Suprapubic skin (tissue), 4 donors: ENCODE measurements at places on chromosomes 3 and 15.

DNA sequence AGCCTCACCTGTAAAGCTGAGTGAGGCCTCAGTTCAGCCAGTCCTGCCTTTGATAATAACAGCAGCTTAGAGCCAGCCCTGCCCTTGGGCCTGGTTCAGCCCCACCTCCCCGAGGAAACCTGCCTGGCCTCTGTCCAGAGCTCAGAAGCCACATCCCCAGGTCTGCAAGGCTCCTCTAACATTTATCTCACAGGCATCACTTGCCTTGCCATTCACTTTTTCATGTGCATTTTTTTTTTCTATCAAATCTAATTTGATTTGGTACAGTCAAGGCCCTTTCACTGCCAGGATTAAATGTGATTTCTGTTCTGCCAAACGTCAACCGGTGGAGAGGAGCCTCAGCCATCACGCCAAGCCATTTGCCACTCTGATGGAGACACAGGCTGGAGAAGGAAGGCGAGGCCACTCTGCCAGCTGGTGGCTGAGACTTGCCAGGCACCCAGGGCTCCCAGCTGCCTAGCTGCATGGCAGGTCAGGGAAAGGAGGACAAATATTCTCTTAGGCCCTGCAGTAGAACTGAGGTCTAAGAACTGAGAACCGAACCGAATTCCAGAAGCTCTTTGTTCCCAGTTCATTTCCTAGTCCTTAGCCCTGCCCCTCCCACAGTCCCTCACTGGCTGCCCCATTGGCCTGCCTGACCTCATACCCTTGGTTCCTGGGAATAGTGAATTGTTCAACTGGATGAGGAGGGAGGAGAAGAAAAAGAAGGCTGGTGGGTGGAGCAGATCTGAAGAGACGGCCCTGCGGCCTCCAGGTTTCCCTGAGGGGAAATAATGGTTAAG, 76.4 kb downstream of the SPSB4 start:
- no peaks in the 10 kb centered on the region for H3K27me3 ChIP-seq
- H3K4me3 ChIP-seq, result no peak overlapping the region
- H3K27ac ChIP-seq, result no peak overlapping the region

- DNase-seq, result no peak
- no peak overlapping the region for H3K27ac ChIP-seq
- no peak overlapping the region for H3K4me3 ChIP-seq
- no peaks in the 10 kb centered on the region for H3K27me3 ChIP-seq
Observed at GRCh38 chr3:81592101-81592500, 169.3 kb downstream of the GBE1 start.

GRCh38 chr3:45590822-45591546, 3.6 kb upstream of the LIMD1 start:
- DNase-seq, result no peak
- H3K27ac ChIP-seq, result no peak overlapping the region
- H3K27me3 ChIP-seq, result no peaks in the 10 kb centered on the region
- no peak overlapping the region for H3K4me3 ChIP-seq

DNA sequence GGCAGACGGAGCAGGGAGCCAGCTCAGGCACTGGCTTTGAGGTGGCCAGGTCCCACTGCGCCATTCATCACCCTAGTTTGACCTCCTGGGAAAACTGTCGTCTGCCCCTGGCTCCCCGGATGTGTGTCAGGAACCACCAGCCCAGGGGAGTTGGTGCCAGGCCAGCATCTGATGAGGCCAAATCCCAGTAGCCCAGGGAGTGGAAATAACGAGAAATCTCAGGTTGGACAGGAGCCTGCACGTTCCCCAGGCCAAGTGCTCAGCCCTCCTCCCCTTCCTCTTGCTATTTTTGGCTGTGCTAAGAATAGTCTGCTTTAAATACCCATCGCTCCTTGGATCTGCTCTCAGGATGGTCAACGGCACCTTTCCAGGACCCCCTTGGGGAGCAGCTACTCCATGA, 93.1 kb upstream of the RPL32 start:
- H3K27ac ChIP-seq, result no peak overlapping the region
- peaks cover 65% of the 10 kb centered on the region for H3K36me3 ChIP-seq
- no peak for DNase-seq
- H3K27me3 ChIP-seq, result no peaks in the 10 kb centered on the region

DNA sequence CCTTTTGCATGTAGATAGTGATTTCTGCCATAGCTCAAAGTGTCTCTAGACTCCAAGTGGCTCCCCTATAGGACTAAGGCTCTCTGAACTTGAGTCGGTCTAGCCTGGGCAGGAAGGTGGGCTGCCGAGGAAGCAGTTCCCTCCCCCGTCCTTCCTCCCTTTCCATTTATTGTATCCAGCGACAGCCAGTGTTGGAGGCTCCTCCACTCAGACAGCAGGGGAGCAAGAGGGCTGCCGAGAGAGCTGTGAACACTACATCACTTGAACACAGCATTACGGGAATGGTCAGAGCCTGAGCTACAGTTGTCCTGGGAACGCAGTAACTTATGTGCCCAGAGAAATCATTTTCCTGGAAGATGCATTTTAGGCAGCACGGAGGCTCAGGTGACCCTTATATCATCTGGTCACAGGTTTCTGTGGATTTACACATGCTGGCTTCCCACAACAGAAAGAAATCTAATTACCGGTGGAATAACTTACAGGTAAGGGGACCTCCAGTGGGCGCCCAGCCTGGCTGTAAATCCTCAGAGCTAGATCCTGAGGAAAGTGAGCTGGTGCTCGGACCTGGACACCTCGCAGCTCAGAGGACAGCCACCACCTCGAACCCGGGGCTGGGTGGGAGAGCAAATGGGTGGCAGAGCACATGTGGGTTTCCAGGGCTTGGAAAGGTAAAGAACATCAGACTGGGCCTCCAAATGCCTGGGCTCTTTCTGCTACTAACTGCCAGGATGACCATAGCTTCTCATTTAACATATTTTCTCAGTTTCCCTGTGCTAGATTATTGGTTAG, 197.1 kb downstream of the UACA start:
- H3K36me3 ChIP-seq, result no peaks in the 10 kb centered on the region
- no peaks in the 10 kb centered on the region for H3K4me1 ChIP-seq
- peaks cover 2% of the 10 kb centered on the region for H3K27me3 ChIP-seq
- H3K27ac ChIP-seq, result no peak overlapping the region

GRCh38 chr15:63950911-63951481, 95.3 kb downstream of the DAPK2 start:
- no peak overlapping the region for H3K27ac ChIP-seq
- no peak for DNase-seq
- peaks cover 4% of the 10 kb centered on the region for H3K4me1 ChIP-seq
- no peaks in the 10 kb centered on the region for H3K36me3 ChIP-seq
- H3K4me3 ChIP-seq, result no peak overlapping the region
- no peaks in the 10 kb centered on the region for H3K27me3 ChIP-seq

DNA sequence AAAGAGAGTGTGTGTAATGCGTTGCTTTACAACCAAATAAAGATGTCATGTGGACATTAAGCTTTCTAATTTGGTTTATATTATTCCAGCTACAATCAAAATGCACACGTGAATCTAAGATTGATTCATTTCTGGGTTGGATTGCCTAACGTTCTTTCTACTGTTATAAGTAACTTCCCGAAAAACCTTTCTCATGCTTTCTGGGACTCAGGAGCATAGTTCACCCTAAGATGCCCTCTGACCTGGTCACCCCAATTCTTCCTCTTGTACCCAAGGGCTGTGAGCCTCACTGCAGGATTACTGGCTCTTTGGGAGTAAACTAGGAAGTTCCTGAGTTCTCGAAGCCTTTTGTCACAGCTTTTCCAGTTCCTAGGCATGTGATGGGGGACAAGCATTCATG, 12.7 kb upstream of the LMCD1 start:
- H3K4me3 ChIP-seq, result no peak overlapping the region
- no peak for DNase-seq
- H3K4me1 ChIP-seq, result peaks cover 23% of the 10 kb centered on the region
- no peaks in the 10 kb centered on the region for H3K27me3 ChIP-seq
- peak overlapping the region; percentile 27 for H3K27ac ChIP-seq

GRCh38 chr3:160135851-160136250, 89.4 kb upstream of the C3orf80 start:
- DNase-seq, result no peak
- H3K27ac ChIP-seq, result no peak overlapping the region
- no peaks in the 10 kb centered on the region for H3K27me3 ChIP-seq
- H3K4me1 ChIP-seq, result no peaks in the 10 kb centered on the region

DNA sequence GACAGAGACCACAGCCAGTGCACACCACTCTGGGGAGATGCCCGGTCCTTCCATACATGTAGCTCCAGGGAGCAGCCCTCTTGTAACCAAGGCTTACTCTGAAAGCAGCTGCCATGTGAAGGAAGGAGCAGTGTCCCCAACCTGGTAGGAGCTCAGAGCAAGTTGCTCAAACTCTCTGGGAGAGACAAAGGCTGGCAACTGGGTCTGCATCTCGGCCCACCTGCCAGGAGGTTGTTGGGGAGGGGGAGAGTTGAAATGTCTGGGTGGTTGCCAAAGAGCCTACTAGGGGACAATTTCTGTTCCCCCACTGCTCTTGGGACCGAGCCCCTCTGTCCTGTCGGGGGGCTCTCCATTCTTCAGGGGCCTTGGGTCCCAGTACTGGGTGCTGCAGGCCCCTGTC, 309.9 kb downstream of the TLE3 start:
- no peaks in the 10 kb centered on the region for H3K36me3 ChIP-seq
- H3K4me1 ChIP-seq, result no peaks in the 10 kb centered on the region
- H3K27ac ChIP-seq, result no peak overlapping the region
- no peak overlapping the region for H3K4me3 ChIP-seq
- peaks cover 2% of the 10 kb centered on the region for H3K27me3 ChIP-seq

DNA sequence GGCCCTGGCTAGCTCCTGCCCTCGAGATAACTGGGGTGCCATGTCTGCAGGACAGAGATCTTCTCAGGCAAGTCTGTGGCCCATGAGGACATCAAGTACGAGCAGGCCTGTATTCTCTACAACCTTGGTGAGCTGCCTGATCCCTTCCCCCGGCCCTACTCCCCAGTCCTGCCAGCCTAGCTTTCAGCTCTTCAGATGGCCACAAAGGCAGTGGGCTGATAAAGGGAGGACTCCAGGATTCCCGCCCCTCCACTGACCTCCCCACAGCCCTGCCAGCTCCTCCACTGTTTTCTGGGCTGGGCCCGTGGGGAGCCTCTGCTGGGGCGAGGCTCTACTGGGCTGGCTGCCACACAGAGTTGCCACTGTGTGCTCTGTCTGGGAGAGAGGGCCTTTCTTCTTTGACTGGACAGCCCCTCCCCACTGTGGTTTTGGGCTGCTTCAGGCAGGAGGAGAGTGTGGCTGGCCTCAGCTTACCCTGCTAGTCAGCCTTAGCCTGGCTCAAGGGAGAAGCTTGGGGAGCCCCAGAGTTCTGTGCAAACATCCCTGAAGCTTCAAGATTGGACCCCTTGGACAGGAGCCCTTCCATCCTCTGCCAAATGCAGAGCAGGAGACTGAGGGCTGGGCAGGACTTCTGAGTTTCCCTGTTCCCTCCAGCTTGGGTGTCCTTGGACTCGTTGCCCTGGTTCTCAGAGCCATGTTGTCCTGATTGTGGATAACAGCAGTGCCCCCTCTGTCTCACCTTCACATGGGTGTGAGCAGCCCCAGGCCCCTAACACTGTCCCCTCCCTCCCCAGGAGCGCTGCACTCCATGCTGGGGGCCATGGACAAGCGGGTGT, 24.4 kb downstream of the PTPN23 start:
- no peak overlapping the region for H3K4me3 ChIP-seq
- peak overlapping the region; percentile 66 for H3K27ac ChIP-seq
- no peak for DNase-seq
- no peaks in the 10 kb centered on the region for H3K27me3 ChIP-seq
- H3K36me3 ChIP-seq, result peaks cover 38% of the 10 kb centered on the region

- H3K27ac ChIP-seq, result peak overlapping the region; percentile 5
- no peaks in the 10 kb centered on the region for H3K27me3 ChIP-seq
- H3K4me3 ChIP-seq, result no peak overlapping the region
- no peak for DNase-seq
Observed at GRCh38 chr3:99845331-99845730, 27.7 kb downstream of the CMSS1 start.

- no peak overlapping the region for H3K4me3 ChIP-seq
- no peak overlapping the region for H3K27ac ChIP-seq
- H3K27me3 ChIP-seq, result no peaks in the 10 kb centered on the region
- DNase-seq, result no peak
- H3K36me3 ChIP-seq, result no peaks in the 10 kb centered on the region
- peaks cover 6% of the 10 kb centered on the region for H3K4me1 ChIP-seq
Observed at GRCh38 chr3:71244826-71245488, 338.6 kb downstream of the FOXP1 start.

DNA sequence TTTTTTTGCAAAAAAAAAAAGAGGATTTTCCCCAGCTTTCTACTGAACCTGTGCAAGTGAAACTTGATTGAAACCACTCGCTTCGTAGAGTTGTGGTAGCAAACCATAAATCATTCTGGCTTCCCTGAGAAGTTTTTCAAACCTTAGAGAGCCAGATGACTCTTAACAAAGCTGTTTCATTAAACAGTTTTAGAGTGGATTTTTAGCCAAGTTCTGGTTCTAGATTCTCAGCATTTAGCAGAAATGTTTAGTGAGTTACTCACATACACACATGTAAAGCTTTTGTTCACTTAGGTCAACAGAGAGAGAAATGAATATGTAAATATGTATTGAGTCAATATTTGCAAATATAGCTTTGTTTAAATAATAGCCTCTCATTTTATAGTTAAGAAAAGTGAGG, 18.1 kb upstream of the CCR9 start:
- H3K36me3 ChIP-seq, result no peaks in the 10 kb centered on the region
- no peak for DNase-seq
- H3K4me1 ChIP-seq, result no peaks in the 10 kb centered on the region
- H3K4me3 ChIP-seq, result no peak overlapping the region
- no peaks in the 10 kb centered on the region for H3K27me3 ChIP-seq
- no peak overlapping the region for H3K27ac ChIP-seq

DNA sequence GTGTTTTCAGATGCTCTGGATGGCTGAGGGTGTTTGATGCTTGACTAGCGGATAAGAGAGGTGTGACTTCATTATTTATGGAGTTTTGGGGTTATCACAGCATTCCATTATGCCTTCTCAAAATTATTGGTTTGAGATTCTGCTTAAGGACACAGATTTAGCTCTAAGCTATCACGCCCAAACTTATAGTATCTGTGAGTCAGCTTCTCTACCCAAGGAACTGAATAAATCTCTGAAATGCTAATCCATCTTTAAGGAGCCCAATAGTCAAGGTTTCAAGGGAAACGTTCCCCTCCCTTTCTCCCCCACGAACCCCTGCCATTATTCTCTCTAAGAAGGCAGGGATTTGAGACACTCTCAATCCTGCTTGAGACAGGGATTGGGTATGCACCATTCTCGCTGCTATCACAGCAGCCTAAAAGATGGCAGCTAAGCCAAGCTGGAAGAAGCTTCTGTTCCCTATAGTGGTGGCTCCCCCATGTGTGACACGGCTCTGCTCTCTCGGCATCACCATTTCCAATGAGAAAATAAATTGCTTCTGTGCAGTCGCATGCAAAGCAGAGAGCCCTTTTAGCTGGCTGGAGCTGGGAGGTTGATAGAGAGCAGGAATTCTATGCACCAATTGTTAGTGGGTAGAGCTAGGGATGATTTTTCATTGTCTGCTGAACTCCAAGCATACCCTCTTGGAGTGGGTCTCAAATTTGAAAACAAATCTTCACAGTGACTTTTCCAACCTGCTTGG, 151.1 kb downstream of the IL20RB start:
- no peak overlapping the region for H3K4me3 ChIP-seq
- H3K27me3 ChIP-seq, result peaks cover 14% of the 10 kb centered on the region
- no peak overlapping the region for H3K27ac ChIP-seq
- H3K4me1 ChIP-seq, result no peaks in the 10 kb centered on the region

- H3K27me3 ChIP-seq, result no peaks in the 10 kb centered on the region
- DNase-seq, result no peak
- H3K4me1 ChIP-seq, result peaks cover under 1% of the 10 kb centered on the region
- H3K4me3 ChIP-seq, result no peak overlapping the region
Observed at GRCh38 chr15:95254263-95254662, 1022.9 kb downstream of the MCTP2 start.
